ENCODE measurements at places on chromosomes 5 and 9.

GRCh38 chr9:82988488-82988887 is 74.5 kb downstream of the RASEF start:
- no peak for DNase-seq

GRCh38 chr9:419571-420171 is 205.0 kb downstream of the DOCK8 start:
- DNase-seq: no peak

- DNase-seq: no peak
These were observed 223.0 kb downstream of the AUH start for GRCh38 chr9:91138760-91139159.

DNA sequence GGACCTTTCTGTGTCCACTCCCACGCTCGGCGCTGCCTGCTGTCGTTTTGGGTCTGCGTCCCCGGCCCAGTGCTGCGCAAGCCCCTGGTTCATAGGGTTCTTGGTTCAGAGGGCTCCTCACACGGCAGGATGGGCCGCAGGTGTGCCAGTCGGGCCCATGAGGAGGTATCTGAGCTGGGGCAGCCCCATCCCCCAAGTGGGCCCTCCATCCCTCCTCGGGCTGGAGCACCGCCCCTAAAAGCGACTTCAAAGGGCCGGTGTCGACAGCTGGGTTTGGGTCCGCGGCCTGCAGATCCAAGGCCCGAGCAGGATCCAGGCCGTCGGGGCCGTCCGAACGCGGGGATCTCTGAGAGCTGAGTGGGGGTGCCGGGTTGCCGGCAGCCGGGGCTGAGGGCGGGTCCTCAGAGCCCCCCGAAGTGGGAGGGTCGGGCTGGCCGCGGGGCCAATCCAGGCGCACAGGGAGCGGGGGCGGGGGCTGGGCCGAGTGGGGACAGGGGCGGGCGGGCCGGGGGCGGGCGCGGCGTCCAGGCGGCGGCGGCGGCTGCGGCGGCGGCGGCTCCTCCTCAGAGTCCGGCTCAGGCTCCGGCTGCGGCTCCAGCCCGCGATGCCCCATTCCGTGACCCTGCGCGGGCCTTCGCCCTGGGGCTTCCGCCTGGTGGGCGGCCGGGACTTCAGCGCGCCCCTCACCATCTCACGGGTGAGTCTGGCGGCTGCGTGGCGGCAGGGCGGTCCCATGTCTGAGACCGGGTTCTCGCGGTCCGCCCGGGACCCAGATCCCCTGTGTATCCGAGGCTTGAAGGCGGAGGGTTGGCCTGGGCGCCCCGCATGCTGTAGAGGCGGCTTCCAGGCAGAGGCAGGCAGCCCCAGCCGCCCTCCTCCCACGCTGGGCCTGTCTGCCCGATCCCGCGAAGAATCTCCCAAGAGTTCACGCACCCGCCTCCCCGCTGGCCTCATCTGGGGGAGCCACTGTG is at the start of gene PDLIM4:
PDLIM4 (plus strand) TSS at position 566 of the 971 bp plus-strand sequence; CDS start at position 605, 39 bp downstream.
- peak; percentile 38 for DNase-seq

DNA sequence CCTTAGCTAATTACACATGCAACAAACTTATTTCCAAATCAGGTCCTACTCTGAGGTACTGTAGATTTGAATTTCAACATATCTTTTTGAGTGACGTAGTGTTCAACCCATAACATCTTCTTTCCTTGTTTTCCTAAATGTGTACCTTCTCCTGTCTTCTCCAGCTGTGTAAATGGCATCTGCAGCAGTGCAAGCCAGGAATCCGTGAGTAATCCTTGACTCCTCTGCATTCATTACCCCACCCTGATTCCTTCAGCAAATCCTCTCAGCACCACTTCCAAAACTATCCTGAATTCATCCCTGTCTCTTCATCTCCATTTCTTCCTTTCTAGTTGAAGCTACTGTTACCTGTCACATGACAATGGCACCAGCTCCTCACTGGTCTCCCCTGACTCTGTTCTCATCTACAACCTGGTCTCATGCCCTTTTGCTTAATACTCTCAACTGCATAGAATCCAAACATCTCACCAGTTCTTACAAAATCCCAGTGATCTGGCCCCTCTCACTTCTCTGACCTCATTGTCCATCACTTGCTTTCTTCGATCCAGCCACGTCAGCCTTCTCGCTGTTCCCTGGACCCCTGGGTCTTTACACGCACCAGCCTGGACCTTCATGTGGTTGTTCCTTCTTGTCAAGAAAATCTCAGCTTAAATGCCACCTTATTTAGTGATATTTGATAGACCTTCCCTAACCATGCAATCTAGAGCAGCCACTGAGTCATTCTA is 14.6 kb upstream of the TRAF1 start:
- DNase-seq: no peak

- DNase-seq: peak; percentile 75
These were observed at the start of gene RUSC2 for GRCh38 chr9:35489313-35490154. TSS of gene RUSC2 (plus strand) at chr9:35490111. CDS start at chr9:35546522, 56,411 bp downstream.

- no peak for DNase-seq
These were observed 607 bp downstream of the FAXDC2 start for GRCh38 chr5:154849791-154850201.

DNA sequence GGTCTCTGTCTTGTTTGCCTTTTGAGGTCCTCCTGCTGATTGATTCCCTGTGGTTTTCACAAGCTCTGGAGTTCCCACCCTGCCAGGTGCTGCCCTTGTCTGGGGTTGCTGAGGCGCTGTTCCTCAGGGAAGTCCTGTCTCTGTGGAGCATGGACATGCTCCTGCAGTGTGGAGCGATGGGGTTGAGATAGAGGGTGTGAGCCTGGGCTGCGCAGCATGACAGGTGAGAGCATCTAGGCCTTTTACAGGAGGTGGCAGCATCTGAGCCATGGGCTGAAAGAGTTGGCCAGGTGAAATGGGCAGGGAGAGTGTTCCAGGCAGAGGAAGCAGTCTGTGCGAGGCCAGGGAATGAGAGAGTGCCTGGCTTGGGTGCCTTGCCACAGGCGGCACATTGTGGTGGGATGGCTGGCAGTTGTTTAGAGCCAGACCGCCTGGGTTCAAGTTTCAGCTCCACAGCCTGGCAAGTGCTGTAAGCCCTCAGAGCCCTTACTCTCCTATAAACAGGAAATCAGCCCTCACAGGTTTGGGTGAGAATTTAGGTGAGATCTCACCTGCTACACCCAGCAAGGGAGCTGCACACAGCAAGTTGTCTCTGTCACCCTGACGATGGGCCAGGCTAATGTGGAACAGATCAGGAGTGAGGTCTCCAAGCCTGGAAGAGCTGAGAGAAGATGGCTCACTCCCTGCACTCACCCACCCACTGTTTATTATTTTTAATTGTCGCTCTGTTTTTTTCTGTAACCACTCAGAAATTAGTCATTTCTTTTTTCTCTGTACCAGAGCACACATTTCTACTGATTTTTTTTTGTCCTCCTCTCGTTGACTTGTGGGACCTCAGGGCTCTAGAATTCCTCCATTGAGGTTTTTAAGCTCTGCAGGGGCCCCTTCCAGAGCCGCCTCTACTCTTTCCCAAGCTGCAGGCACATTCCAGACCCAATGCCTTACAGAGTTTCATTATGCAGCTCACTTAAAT is 19.6 kb downstream of the TCOF1 start:
- DNase-seq: no peak

GRCh38 chr5:42360056-42360455 is 63.2 kb upstream of the GHR start:
- no peak for DNase-seq

GRCh38 chr9:26744191-26744965 is 148.2 kb downstream of the CAAP1 start:
- no peak for DNase-seq

DNA sequence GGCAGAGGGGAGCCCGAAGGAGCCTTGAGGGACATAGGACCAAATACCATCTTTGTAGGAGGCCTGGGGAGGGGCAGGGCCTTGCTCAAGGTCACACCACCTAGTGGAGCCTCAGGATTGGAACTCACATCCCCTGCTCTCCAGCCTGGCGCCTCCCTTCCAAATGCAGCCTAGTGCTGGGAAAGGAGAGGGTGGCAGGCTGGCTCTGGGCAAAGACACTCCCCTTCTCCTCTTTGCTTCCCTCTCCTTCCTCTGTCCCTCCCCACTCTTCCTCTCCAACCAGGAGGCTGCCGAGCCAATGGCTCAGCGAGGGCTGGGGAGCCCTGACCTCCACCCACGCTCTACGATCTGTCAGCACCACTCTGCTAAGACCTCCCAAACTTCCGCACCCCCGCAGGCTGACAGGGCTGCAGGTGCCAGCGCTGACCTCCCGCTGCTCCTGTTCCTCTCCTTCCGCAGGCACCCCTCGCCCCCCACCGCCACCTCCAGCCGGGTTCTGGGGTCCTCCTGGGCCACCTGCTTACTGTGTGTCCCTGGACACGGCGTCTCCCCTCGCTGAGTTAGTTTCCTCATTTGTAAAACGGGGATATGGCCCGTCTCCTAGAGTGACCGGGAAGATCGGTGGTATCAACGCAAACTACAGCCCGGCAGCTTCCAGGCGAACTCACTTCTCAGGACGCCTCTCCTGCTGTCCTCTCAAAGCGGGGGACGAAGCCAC is 52.9 kb downstream of the C9orf50 start:
- no peak for DNase-seq

DNA sequence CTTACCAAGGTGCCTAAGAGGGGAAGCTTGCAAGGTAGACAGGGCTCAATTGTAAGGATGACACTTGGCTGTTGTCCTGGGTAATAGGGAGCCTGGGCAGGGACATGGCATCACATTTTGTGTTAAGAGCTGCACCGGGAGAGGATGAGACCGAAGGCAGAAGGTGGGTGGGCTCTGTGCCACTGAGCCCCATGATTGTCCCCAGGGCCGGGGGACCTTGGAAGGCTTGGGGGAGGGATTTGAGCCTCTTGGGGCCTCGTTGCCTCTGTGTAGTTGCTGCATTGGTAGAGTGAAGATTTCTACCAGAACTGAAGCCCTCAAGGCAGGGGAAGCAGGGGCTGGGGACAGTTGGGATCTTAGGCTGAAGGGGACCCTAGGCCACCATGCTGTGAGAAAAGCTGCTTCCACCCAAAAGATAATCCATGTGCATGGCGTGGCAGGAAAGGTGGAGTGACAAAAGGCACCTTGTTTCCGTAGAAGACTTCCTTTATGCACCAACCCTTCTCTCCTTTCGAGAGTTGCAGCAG is 11.9 kb downstream of the FGF18 start:
- DNase-seq: no peak

- no peak for DNase-seq
These were observed 47.8 kb downstream of the PDE4D start for GRCh38 chr5:59845730-59846129.

- DNase-seq: no peak
These were observed 145.4 kb downstream of the MTX3 start for GRCh38 chr5:79845448-79846197.
